ENCODE measurements at places on chromosomes 5 and 9. TPM values are rescaled to one million over a fixed set of nuclear protein-coding genes. Genes with fewer than 3 reads are reported as not detected.
A peak's percentile ranks its signal among the peaks of the same experiment; 100 is the strongest.

Gene SLC36A2
- not detected for total RNA-seq

DNA sequence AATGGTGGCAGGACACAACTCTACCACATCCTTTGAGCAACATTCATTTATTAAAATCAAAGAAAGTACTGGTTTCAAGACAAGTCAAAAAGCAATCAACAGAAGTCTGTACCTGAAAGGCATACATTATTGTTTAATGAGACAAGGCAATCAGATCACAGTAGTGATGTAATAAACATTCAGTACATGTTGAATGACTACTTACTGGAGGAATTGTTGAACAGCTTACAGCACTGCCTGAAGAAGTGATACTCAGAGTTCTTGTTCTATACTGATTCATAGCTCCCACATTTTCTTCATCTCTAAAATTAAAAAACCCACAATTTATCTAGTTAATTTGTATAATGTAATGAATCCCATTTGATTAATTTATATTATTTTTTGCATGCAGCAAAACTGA lies 18.2 kb downstream of the RIOK2 start:
- no peak for DNase-seq

DNA sequence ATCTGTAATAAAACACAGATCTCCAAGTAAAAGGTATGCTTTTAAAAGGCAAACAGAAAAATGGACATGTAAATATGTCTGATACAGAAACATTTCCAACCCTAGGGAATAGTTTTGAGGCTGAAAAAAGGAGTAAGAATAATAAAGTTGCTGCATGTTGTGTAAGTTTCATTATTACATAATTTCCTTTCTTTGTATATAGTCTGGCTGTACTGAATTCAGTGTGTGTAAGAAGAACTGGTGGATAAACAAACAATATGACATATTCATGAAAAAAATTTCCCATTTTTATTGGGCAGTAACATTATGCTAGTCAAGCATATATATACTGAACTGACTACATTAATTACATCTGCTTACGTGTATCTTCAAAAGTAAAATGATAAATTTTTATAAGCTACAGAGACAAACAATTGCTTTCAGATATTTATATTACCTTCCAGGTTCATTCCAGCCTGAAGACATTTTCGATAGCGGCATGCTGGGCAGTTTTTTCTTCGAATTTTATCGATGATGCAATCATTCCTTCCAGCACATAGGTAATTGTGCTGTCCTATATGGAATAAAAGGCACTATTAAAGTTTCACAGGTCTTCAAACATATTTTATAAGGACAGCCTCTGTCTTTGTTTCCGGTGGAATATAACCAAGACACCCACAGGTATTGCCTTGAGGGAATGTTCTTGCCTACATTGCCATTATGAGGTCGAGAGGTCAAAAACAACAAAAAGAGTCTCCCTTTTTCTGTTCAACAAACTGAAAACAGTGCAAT lies 93.6 kb downstream of the NR3C1 start:
- DNase-seq, result no peak

- DNase-seq, result peak; percentile 43
Measured at GRCh38 chr9:33287087-33287490, 3.2 kb upstream of the NFX1 start.

GRCh38 chr5:57690724-57691123 lies 208.1 kb upstream of the ACTBL2 start:
- DNase-seq, result no peak

DNA sequence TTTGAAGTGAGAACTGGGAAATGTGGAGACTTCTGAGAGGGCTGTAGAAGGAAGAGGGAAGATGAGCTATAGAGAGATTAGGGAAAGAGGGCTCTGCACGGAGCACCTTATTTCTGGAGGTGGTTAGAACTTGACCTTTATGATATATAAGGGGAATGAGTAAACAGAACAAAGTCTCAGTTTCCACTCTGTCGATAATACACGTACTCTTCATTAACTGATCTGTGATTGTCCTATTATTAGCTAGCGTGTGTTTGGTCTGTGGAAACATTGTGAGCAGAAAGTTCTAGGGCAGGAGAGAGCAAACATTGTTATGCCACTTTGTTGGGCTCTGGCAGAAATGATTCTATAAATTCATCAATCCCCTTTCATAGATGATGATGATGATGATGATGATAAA lies 118.5 kb downstream of the UGCG start:
- no peak for DNase-seq

- no peak for DNase-seq
Measured at GRCh38 chr5:179792612-179793467, 946 bp upstream of the LTC4S start.

DNA sequence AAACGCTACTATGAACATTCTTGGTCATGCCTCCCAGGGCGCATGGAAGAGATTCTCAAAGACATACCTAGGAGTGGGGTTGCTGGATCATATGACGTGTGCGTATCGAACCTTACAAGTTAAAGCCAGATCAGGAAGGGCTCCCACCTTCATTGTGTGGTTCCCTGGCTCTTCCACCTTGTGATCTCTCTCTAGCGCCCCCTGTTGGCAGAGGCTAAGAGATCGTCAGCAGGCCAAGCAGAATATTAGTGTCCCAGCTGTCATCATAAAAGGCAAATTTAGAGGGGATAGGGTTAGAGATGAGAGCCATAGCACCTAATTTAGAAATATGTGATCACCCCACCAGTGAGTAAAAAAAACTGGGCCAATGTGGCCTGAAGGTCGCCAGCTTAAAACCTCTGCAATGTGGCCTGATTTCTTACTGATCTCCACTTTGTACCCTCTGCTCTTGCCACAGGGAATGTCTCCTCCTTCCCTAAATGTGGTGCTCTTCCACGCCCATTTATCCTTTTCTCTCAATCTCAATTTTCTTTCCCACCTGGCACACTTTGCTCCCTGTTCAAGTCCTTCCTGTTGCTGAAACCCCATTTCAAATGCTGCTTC lies 91.7 kb upstream of the SHB start:
- peak; percentile 31 for DNase-seq

- DNase-seq, result no peak
Measured at GRCh38 chr9:14445946-14446345, 132.0 kb upstream of the NFIB start.

Data from SJSA1 (cell line).